ENCODE measurements at places on chromosomes 11 and 22. TPM values are rescaled to one million over a fixed set of nuclear protein-coding genes. Genes with fewer than 3 reads are reported as not detected.

DNA sequence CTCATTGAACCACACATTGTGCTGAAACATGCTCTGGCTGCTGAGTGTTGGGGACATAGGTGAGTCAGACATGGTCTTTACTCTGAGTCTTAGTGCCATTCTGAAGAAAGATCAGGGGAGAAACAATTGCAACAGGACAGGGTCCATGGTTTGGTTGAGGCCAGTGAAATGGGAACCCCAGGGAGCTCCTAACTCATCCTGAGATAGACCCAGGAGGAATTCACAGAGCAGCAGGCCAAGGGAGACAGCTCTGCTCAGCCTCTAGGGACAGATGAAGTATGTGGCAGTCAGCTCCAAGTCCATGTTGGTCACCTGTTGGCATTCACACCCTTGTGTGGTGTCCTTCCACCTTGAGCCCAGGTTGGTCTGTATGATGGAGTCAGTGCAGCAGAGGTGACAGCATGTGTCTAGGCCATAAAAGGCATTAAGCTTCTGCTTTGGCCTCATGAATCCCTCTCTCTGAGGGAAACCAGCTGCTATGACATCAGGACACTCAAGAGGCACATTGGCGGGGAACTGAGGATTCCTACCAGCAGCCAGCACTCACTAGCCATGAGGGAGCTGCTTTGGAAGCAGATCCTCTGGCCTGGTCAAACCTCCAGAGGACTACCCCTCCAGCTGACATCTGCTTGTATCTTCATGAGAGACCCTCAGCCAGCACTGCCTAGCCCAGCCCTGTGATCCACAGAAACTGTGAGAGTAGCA is 50.3 kb upstream of the MYEOV start:
- DNase-seq = no peak

GRCh38 chr11:116703421-116703820 is 69.4 kb downstream of the BUD13 start:
- DNase-seq = no peak

GLYAT gene
- total RNA-seq = not detected

- DNase-seq = no peak
These were observed 217.8 kb upstream of the ZBED5 start for GRCh38 chr11:11075515-11076171.

DNA sequence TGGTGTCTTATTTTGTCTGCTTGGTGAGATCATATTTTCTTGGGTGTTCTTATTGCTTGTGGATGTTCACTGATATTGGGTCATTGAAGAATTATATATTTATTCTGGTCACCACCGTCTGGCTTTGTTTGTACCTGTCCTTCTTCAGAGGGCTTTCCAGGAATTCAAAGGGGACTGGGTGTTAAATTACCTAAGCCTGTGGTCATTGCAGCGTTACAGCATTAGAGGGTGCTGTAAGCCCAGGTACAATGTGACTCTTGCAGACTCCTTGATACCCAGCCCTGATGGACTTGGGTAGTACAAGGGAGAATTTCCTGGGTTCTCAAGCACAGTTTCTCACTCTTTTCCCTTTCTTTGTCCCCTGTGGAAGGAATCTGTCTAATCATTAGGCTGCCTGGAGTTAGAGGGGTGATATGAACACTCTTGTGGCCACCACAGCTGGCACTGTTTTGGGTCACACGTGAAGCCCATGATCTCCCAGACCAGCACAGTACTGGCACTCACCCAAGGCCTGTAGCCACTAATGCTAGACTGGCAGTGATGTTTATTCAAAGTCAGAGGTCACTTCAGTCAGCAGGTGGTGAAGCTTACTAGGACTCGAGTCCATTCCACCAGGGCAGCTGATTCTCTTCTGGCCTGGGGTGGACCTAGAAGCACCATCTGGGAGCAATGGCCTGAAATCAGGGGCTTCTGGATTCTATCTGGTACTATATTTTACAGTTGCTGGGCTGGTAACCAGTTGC is 56.1 kb upstream of the NARS2 start:
- no peak for DNase-seq

- no peak for DNase-seq
These were observed 11.5 kb upstream of the PARVB start for GRCh38 chr22:44012591-44012990.

DNA sequence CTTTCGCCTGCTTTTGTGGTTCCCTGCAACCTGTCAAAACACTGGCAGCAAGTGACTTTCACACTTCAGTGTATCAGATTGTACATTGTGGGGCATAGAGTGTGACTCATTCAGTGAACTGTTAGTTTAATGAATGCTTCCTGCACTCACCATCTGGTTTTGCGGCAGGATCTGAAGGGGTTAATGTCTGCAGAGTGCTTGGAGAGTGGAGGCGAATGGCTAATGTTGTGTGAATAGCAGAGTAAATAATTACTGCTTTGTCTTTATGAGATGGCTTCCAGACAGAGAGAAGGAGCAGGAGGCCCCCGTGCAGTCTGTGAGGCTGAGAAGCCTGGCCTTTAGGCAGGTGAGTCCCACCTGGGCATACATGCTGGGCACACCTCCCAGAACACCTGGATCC is 454.3 kb upstream of the KIRREL3 start:
- DNase-seq = no peak

GRCh38 chr22:24389680-24390079 is 37.7 kb upstream of the ADORA2A start:
- DNase-seq = no peak

GRCh38 chr11:113401718-113402117 is 14.1 kb downstream of the ANKK1 start:
- no peak for DNase-seq

LRRC56 gene
- 0.46 TPM for total RNA-seq

GRCh38 chr11:7654195-7654705 is 19.1 kb downstream of the CYB5R2 start:
- no peak for DNase-seq

DNA sequence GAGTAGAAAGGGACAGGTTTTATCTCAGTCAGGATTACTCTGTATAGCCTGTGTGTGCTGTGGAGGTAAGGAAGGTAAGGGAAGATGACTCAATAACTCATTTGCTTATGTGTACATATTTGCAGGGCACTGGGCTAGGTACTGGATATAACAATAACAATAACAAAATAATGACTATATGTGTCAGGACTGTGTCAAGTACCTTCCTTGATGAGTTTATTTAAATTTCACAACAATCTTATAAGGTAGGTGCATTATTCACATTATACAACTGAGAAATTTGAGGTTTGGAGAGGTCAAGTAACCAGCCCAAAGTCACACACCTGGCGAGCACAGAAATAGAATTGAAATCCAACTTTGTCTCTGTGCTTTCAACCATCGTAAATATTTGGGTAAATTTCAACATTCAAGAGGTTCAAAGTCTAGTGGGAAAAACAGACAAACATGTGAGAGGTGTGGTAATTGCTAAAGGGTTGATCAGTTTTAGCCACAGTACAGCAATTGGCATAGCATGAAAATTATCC is 131.8 kb downstream of the APIP start:
- DNase-seq = no peak

Measured in pulmonary artery endothelial cell (primary cell).